ENCODE measurements at places on chromosomes 6 and 20. TPM values are rescaled to one million over a fixed set of nuclear protein-coding genes. Genes with fewer than 3 reads are reported as not detected.

TOX2 gene
- 24.3 TPM for total RNA-seq

DNA sequence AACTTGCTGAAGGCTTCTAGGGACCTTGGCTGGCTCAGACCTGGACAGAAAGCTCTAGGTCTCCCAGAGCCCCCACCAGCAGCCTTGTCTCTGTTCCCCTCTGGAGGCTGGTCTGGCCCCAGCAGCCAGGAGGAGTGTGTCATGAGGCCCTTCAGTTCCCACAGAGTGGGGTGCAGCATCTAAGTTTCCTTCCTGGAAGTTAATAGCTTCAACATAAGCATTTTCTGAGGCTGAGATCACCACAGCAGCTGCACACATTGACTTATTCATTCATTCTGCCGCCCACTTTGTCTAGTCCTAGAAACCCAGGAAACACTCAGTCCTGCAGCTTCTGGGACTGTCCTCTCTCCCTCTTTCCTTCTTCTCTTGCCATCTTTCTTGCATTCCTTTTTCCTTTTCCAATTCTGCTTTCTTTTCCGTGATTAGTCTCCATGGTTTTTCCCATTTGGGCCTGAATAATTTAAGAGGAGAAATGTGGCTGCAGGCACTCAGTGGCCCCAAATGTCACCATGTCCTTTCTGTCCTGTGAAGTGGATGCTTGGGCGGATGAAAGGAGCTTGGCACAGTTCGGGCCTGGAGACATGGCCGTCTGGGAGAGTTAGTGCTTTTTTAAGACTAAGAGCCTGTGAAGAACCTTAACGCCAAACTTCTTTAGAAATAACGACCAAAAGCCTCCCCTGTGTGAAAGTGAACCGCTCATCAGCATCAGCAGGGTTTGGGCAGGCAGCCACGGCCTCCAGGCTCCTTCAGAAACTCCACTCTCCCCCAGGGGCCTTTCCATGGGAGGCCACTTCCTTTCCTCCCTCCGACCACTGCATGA, 31.0 kb upstream of the PCMTD2 start:
- no peak overlapping the region for H3K27ac ChIP-seq
- DNase-seq = no peak
- no peaks in the 10 kb centered on the region for H3K36me3 ChIP-seq
- no peak overlapping the region for H3K4me3 ChIP-seq

FAM83C gene
- not detected for total RNA-seq

DNA sequence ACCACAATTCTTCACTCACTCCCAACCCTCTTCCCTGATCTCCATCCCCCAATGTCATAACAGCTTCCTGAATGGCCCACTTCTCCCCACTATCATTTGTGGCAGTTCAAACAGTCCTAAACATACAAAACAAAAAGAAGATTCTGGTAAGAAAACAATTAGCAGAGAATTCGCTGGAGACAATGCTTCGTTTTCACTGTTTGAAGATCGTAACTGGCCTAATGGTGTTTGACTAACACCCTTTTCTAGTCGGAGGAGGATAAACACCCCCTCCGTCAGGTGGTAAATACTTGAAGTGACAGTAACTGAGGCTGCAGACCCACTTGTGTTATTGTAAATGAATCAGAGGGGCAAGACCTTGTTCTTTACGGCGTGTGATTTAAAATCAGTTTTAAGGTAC, 3.8 kb downstream of the EYA2 start:
- H3K27ac ChIP-seq = no peak overlapping the region
- no peak overlapping the region for H3K4me3 ChIP-seq
- no peak for DNase-seq
- H3K27me3 ChIP-seq = peaks cover 61% of the 10 kb centered on the region
- no peaks in the 10 kb centered on the region for H3K36me3 ChIP-seq
- no peaks in the 10 kb centered on the region for H3K4me1 ChIP-seq

- no peaks in the 10 kb centered on the region for H3K27me3 ChIP-seq
- H3K27ac ChIP-seq = no peak overlapping the region
- no peaks in the 10 kb centered on the region for H3K36me3 ChIP-seq
- no peaks in the 10 kb centered on the region for H3K4me1 ChIP-seq
- no peak overlapping the region for H3K4me3 ChIP-seq
These were observed 100.3 kb downstream of the ZNF217 start for GRCh38 chr20:53493311-53493857.

NKAIN2 gene
- total RNA-seq = not detected

GRCh38 chr6:73943930-73944652, 248.1 kb downstream of the CD109 start:
- no peaks in the 10 kb centered on the region for H3K4me1 ChIP-seq
- no peak for DNase-seq
- H3K27ac ChIP-seq = no peak overlapping the region
- H3K27me3 ChIP-seq = no peaks in the 10 kb centered on the region
- H3K36me3 ChIP-seq = no peaks in the 10 kb centered on the region
- H3K4me3 ChIP-seq = no peak overlapping the region

- H3K4me1 ChIP-seq = no peaks in the 10 kb centered on the region
- DNase-seq = no peak
- H3K27me3 ChIP-seq = no peaks in the 10 kb centered on the region
- H3K4me3 ChIP-seq = no peak overlapping the region
- H3K27ac ChIP-seq = no peak overlapping the region
These were observed 214.2 kb downstream of the CDH26 start for GRCh38 chr20:60172346-60172984.

FAM184A gene
- 15.4 TPM for total RNA-seq

DNA sequence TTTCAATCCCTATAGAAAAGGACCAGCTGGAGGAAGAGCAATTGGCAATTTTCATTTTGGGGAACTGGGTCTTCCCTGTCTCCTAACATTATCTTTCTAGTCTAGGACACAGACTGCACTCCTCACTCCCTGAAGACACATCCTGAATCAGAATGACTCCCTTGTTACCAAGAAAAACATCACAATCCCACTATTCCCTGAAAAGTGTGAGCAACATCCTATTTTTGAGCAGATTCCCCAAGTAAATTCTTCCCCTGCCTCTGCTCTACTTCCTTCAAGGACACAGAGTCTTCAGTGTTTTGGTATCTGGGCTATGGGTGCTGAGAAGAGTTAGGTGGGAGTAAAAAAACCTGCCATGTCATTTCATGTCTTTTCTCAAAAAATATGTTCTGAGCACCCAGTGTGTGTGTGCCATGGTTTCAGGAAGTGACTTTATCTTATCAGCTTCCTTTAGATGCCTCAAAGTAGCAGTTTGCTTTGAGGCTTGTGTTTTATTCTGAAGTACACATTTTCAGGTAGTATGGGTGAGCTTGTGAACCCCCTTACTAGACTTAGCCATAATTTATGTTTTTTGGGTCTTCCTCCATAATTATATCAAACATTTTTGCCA, 12.4 kb downstream of the LAMA4 start:
- H3K4me3 ChIP-seq = no peak overlapping the region
- DNase-seq = no peak
- no peaks in the 10 kb centered on the region for H3K36me3 ChIP-seq
- no peaks in the 10 kb centered on the region for H3K27me3 ChIP-seq

GRCh38 chr20:14576196-14576877, 238.9 kb upstream of the FLRT3 start:
- DNase-seq = no peak
- no peaks in the 10 kb centered on the region for H3K36me3 ChIP-seq
- no peak overlapping the region for H3K4me3 ChIP-seq
- no peaks in the 10 kb centered on the region for H3K27me3 ChIP-seq
- H3K27ac ChIP-seq = no peak overlapping the region

ARMC2 gene
- 5.8 TPM for total RNA-seq

Measured in upper lobe of right lung (tissue), 1 donor.